ENCODE measurements at places on chromosomes 6 and 20.

- DNase-seq: no peak
Observed at GRCh38 chr6:148932731-148933130, 185.9 kb downstream of the UST start.

- no peak for DNase-seq
Observed at GRCh38 chr6:24930431-24930871, 5.3 kb downstream of the RIPOR2 start.

DNA sequence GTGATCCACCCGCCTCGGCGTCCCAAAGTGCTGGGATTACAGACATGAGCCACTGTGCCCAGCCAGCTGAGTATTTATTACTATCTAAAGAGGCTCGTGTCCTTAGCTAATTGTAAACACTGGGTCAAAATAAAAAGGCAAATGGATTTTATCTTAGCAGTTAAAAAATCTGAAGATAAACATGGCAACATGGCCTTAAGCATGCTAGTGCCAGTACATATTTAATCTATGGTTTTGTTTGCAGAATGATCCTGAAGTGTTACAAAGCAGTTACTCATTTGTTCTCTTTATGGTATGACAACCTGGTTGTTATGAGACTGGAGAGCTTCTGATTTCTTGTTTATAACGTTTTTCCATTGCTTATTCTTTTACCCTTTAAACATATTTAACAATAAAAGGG lies 3.9 kb upstream of the KIAA0408 start:
- DNase-seq: no peak

DNA sequence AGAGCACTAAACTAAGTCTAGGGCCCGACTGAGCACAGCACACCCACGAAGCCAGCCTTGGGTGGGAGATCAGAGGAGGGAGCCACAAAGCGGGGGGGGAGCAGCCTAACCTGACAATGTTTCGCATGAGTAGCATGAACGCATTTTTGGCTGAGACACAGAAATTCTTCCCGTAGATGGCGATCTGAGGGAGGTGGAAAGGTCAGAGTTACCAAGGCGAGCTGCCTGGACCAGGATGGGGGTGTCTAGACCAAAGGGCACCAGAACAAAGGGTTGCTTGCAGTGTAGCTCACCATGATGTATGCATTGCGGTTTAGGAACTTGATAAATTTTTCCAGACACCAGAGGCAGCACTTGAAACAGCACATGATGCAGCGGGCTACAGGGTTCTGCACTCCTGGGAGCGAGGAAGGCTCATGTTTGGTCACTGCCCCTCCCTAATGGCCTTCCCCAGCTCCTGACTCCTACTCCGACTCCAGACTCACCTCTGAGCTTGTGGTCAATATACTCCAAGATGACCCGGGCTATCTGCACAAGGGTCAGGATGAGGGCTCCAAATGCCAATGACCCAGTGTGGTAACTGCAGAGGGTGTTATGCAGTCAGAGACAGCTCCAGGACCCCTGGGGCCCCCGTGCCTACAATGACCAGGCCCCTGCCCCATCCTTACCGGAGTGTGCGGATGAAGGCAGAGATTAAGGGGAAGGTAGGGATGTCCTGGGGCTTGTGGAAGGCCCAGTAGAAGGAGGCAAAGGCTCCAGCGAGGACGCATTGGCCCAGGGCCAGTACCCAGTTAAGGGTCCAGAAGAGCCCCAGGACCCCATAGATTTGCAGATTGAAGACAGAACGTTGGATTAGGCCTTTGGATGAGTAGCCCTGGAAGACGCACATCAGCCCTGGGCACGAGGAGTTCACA lies 2.8 kb upstream of the NEU1 start:
- DNase-seq: no peak

DNA sequence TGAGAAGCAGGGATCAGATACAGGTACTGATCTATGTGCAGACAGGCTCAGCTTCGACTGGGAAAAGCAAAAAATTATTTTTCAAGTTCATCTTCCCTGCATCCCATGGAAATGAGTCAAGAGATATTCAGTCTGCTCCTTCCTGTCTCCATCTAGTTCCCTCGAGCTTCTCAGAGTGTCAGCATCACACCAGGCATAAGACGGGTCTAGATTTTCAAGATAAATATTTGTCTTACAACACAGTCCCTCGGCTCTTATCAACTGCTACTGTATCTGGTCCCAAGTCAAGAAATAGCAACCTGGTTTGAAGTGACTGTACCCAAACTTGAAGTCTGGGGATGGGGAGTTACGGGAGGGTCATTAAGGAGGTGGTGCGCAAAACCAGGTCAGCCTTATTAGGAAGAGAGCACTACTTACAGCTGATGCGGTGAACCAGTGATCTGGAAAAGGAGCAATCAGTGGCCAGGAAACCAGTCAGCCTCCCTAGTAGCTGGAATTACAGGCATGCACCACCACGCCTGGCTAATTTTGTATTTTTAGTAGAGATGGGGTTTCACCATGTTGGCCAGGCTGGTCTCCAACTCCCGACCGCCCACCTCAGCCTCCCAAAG lies 29.7 kb downstream of the ZMYND8 start:
- peak; percentile 59 for DNase-seq
